ENCODE measurements at places on chromosomes 4 and X.

GRCh38 chr4:146932116-146932515, 13.5 kb downstream of the TTC29 start:
- DNase-seq = no peak

DNA sequence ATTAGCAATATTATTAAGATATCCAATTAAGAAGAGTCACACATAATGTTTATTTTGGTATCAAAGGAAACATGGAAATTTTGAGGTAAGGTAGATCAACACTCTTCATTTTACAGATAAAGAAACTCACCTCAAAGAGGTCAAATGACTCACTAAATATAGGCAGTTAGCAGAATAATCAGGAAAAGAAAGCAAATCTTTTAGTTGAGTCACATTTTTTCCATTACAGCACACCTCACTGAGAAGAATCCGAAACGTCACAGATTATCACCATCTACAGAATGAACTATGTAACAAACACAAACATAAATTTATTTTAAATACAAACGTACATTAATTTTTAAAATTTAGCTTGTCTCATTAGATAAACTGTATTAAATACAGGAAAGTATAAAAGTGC, 70.1 kb downstream of the TMEM47 start:
- no peak for DNase-seq

DNA sequence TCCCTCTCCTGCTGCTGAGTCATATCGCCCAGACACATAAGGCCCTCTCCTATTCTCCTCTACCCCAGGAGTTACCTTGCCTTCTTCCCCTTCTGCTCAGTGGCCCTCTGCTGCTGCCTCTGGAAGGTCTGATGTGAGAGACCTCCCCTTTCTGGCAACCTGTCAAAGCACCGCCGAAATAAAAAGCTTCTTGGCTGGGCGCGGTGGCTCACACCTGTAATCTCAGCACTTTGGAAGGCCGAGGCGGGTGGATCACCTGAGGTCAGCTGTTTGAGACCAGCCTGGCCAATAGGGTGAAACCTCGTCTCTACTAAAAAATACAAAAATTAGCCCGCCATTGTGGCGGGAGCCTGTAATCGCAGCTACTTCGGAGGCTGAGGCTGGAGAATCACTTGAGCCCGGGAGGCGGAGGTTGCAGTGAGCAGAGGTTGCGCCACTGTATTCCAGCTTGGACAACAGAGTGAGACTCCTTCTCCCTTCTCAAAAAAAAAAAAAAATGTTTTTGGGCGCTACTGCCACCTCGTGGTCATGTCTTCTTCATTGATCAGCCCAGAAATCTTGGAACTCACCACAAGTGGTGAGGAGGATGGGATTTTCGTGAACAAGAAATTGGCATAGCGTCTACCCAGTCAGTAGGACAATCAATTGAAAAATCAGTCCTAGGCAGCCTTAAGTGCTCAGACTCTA, 8.6 kb upstream of the ZXDA start:
- DNase-seq = peak; percentile 30

GRCh38 chrX:123878252-123878721, 18.4 kb downstream of the XIAP start:
- no peak for DNase-seq

- no peak for DNase-seq
Observed at GRCh38 chr4:146334862-146335449, 120.6 kb downstream of the REELD1 start.

GRCh38 chrX:109684136-109684535, 48.9 kb downstream of the ACSL4 start:
- no peak for DNase-seq

DNA sequence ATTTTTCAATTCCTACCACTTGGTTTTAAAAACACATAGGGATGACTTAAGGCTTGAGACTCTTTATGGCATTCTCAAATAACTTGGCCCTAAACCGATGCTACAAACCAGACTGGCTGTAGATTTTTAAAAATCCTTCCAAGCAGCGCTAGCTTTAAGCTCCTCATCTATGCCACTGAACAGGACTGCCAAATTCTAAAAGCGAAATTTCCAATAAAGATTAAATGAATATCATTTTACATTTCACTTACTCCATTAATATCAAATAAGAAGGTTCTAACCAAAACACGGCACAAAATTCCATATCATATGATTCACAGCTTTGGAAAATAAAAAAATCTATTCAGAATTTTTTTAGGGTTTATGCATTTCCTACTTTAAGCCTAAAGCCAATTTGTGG, 134.2 kb downstream of the FANCB start:
- no peak for DNase-seq

- no peak for DNase-seq
Observed at GRCh38 chr4:54614149-54614548, 43.6 kb upstream of the KIT start.

DNA sequence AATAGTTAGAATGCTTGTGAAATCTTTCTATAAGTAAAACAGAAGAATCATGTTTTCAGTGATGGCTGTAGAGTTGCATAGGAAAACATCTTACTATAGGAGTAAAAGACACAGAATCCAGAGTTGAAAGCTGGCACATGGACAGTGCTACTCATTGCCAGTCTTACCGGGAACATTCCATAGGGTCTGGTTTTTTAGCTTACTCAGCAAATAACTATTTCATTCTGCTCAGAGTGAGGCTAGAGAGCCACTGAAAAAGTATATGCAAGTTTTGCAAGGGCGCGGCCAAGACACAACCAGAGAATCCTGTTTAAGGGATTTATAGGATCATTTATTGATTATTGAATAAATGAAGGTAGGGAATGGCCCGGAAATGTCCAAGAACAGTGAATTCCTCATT, 60.3 kb downstream of the MTHFD2L start:
- DNase-seq = no peak

- peak; percentile 13 for DNase-seq
Observed at GRCh38 chrX:154751203-154751668, 359 bp upstream of the GAB3 start.

DNA sequence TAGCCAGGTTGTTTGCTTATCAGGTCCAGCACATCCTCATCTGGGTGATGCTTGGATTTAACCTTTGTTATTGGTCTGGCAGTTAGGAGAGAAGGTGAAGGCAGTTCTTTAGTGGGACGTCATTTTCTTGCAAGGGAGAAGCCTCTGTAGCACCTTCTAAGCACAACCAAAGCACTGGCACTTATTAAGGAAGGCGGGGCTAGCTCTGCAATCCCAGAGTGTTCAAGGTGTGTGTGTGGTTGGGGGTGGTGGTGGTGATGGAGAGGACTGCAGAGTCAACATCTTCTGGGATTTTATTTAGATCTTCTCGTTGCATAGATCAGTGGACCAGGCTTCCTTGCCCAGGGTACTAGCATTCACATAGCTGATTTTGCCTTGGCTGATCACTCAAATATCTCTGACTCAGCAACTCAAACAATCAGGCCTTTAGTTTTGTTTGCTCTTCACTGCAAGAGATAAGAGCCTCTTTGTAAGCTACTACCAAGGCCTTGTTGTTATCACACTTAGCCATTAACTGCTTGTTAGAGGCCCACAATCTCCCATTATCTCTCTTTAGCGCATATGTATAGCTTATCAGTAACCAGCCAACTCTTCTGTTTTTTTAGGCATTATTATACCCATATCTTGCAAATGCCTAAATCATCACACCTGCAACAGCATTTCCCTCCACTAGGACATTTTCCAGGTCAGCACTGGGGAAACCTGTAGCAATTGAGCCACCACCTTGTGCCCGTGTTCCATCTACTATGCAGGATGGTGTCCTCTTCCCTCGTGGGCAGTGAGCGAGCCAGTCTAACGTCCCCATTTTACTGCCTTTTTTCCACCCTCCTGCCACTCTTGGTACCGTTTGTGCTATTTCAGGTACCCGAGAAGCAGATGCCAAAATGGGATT, 36.5 kb upstream of the LINC00632 start:
- no peak for DNase-seq

- no peak for DNase-seq
Observed at GRCh38 chr4:145784036-145784435, 104.1 kb downstream of the C4orf51 start.

DNA sequence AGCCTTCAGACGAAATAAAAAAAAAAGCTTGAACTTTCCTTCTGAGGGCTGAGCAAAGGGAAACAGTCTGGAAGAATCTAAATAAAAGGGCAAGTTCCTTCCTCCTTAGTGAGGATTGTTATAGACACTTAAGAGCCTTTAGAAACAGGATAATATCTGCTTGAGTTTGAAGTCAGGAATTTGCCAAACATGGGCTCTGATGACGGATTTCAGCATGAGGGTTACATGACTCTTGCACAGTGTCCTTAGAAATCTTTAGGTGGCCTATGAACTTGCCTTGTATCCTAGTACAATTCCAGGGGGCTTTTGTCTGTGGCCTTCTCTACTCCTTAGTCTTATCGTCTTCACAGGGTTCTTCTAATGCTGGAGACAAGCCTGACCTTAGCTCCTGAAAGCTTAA, 94.1 kb downstream of the RLIM start:
- no peak for DNase-seq

GRCh38 chrX:148567779-148568178, 67.4 kb downstream of the AFF2 start:
- no peak for DNase-seq

DNA sequence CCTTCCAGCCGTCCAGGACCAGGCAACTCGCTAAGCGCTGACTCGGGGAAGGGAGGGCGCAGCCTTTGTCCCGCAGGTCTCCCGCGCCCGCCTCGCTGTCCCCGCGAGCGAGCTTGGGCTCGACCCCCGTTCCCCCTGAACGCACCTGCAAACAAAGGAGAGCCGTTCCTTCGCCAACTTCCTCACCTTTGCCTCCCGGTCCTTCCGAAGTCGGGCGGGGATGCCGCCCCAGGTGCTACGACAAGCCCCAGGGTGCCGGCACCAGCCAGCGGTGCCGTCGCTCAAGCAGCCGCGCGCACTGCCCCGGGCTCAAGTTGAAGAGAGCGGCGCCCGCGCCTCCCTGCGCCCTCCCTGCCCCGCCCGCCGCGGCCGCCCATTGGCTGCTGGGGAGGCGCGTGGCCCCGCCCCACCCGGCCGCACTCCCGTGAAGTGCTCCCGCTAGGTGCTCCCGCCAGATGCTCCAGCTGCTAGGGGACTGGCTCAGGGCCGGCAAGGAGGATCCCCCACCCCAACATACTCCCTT, 107.1 kb downstream of the NSUN7 start:
- peak; percentile 76 for DNase-seq

- peak; percentile 84 for DNase-seq
Observed at GRCh38 chrX:40154853-40155588, 57.3 kb upstream of the BCOR start.

GRCh38 chr4:116926631-116927295, 158.6 kb downstream of the TRAM1L1 start:
- no peak for DNase-seq

DNA sequence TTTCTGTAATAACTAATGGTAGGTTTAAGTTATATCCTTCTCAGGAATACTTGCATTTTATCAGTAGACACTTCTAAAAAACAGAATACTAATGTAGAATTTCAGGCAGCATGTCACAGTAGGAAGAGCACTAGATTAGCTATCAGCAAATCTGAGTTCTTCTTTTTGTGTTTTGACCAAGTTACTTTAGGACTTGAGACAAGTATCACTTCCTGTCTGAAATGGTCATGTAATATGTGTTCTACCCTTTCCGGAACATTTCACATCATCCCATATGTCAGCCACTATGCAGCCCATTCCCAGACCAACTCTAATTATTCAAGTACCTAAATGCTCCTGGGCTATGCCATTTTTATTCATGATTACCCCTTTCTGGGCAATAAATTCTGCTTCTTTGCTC, 401.8 kb upstream of the RPS6KA3 start:
- DNase-seq = no peak

GRCh38 chrX:48648336-48648751, 35.3 kb upstream of the WAS start:
- DNase-seq = peak; percentile 35

DNA sequence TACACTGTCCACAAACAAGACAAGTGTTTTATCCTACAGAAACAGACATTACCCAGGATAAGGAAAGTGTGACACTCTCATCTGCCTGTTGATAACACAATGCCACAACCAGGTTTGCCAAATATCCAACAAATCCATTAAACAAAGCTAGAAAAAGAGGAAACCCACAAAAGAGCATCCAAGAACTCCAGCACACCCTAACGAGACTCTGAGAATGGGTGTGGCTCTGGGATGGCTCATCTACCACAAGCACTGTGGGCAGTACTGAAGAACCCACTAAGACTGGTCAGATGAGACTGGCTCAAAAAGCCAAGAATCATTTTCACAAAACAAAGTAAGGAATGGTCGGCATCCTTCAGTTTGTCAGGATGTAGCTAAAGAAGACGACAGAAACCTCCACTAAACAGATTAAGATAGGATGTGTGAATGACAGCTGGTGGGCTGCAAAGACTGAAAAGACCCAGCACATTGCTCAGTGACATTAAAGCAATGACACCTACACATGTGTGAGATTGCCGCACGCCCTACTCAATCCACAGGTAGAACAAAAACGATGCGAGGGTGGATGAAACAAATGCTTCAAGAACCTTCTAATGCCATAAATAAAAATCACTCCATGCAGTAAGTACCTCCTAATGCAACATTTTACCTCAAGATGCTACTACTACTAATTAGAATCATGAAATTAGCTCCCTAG, 14.7 kb downstream of the ATP8A1 start:
- DNase-seq = no peak

- no peak for DNase-seq
Observed at GRCh38 chr4:69843932-69844331, 16.0 kb downstream of the SULT1E1 start.

DNA sequence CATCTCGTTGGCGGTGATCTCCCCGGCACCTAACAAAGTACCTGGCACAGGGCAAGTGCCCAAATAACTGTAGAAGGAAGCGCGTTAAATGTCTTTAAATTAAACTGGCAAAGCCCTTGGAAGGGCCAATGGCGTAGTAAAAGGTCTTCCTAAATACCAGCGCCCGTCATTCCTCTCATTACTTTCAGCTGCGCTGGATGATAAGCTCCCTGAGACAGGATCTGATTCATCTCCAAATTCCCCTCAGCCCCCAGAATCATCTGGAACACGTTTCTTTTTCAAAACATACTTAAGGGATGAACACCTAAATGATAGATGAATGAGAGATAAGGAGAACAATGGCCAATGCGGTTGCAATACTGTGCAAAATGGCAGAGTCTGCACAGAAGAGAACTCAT, 95.1 kb downstream of the AFAP1 start:
- DNase-seq = no peak

DNA sequence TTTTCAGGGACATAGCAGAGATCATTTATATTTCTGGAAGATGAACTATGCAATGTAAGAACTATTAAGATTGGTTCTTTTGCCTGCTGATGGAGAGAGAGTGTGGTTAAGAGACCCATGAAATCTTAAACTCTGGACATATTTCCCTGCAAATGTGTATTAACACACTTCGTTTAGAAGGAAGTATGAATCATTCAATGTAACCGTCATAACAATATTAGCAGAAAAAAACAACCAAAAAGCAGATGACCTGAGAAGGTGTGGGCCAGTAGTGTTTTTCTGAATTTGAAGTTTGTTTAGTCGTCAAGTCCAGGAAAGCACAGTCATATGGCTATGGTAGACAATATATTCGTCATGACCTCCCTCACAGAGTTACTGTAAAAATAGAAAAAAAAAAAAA, 2.5 kb upstream of the TMPRSS11D start:
- DNase-seq = no peak
